ENCODE measurements at places on chromosomes 6 and 20. TPM values are rescaled to one million over a fixed set of nuclear protein-coding genes. Genes with fewer than 3 reads are reported as not detected.
A peak's percentile ranks its signal among the peaks of the same experiment; 100 is the strongest.

DNA sequence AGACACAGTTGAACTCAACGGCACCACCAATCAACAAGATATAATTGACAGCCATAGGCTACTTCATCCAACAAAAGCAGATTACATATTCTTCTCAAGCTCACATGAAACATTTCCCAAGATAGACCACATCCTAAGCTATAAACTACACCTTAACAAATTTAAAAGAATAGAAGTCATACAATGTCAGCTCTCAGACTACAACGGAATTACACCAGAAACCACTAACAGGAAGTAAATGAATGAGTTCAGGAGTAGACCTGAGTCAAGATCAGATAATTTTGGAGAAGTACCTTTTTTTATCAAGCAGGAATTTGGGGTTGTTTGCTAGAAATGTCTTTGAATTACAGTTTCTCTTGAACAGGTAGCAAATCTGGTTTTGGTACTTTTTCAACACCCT lies 237.8 kb downstream of the TBX18 start:
- no peak for DNase-seq
- no peak overlapping the region for H3K4me3 ChIP-seq
- no peaks in the 10 kb centered on the region for H3K36me3 ChIP-seq
- no peak overlapping the region for H3K27ac ChIP-seq
- no peaks in the 10 kb centered on the region for H3K4me1 ChIP-seq

DNA sequence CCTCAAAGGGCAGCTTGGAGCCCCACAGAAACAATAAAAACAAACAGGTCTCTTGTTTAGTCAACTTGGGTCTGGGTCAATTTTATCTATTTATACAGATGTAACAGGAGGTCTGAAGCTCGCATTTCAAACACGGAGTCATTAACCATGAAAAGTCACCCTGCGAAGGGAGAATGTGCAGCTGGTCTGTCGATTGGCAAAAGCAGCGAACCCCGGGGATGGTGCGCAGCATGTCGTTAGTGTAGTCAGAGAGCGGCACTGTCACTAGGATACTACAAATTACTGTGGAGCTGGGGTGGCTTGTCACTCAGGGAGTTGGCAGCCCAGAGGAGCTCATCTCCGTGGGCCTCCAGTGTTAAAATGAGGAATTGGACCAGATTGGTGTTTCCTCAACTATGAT lies 190.4 kb upstream of the ARG1 start:
- DNase-seq = no peak
- H3K27ac ChIP-seq = no peak overlapping the region
- H3K4me3 ChIP-seq = no peak overlapping the region

GRCh38 chr6:23246896-23247295 lies 677.5 kb downstream of the HDGFL1 start:
- H3K27ac ChIP-seq = no peak overlapping the region
- no peaks in the 10 kb centered on the region for H3K36me3 ChIP-seq
- no peak overlapping the region for H3K4me3 ChIP-seq
- no peaks in the 10 kb centered on the region for H3K4me1 ChIP-seq
- no peak for DNase-seq

DNA sequence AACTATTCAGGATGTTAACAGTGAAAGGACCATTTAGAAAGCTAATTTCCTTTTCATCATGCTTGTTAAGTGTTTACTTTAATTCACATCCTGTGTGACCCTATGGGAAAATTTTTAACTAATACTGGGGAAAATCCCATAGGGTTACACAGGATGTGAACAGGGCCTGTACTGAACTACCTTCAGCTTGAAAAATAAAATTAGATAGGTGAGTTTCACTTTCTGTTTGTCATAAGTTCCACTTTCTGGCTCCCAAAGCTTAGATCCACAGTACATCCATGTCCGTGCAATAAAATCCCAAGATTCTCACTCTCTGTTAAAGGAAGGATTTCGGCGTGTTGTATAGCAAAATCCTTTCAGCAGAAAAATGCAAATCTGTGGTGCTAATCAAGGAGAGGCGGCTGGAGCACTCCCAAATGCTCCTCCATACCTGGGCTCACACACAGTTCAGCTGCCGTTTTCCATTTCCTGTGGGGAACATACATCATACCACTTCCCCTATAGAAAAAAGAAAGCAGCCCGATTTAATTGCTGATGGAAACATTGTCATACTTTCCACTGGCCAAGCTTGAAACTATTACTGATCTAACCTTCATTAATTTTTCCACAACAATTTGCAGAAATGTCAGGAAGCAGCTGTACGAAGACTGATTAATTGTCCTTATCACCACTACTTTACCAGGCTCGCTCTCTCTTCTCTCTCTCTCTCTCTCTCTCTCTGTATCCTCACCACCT lies 125.2 kb downstream of the HIVEP2 start:
- H3K4me3 ChIP-seq = peak overlapping the region; percentile 87
- H3K27ac ChIP-seq = peak overlapping the region; percentile 89
- no peaks in the 10 kb centered on the region for H3K27me3 ChIP-seq
- peaks cover 52% of the 10 kb centered on the region for H3K4me1 ChIP-seq
- DNase-seq = peak; percentile 43

PPP1R3G gene
- not detected for polyA plus RNA-seq

Measured in immature natural killer cell (primary cell).